ENCODE measurements at places on chromosomes 4 and X.

DNA sequence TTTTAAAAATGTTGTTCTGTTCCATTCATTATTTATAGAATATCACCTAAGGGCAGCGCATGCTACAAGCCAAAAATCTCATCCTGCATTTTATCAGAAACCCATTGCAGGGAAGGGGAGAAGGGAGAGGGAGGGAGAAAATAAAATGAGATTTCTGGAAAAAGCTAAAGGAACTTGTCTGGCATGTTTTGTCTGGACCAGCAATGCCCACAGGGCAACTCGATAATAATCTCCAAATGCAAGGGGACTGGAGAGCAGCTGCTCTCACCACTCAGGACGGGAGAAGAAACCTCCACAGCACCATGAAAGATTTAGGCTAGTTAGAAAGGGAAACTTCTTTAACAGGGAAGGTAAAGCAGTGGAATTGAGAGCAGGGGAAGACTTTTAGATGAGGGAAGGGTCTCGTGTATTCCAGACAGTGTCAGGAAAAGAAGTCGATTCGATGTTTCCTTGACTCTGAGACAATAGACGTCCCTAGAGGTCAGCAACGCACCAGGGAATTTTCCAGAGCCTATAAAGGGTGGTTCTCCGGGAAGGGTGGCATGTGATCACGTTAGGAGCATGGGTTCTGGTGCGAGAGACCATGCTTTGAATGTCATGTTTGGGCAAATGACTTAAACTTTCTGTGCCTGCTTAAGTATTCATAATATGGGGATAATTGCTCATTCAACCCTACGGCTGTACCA lies 132.2 kb upstream of the NDP start:
- no peak for DNase-seq

- DNase-seq: no peak
Observed at GRCh38 chr4:80446664-80447063, 111.1 kb downstream of the CFAP299 start.

- no peak for DNase-seq
Observed at GRCh38 chr4:174592985-174593335, 70.7 kb upstream of the HPGD start.

GRCh38 chrX:154649503-154650220 lies 3.7 kb downstream of the CTAG2 start:
- DNase-seq: no peak

GRCh38 chr4:122503214-122503613 lies 46.7 kb upstream of the IL2 start:
- DNase-seq: no peak

DNA sequence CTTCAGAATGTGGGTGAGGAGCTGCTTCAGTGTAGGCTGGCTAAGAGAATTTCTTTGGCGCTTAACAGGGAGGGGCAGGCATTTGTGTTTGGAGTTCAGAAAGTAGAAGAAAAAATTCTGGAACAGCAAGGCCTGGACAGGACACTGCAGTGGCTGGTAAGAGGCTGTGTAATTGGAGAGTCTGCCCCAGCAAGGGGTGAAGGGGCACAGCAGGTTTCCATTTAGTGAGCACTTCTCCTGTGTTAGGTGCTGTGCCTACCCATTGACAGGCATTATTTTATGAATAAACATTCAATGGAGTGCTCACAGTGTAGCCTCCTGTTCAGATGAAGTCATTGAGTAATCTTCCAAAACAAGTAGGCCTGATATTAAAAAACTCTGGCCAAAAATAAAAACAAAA lies 10.7 kb upstream of the CPE start:
- no peak for DNase-seq

All from left renal pelvis (tissue), 4 donors.